Activated CD4-positive, alpha-beta T cell treated with anti-CD3 and anti-CD28 coated beads for 4 hours (primary cell): ENCODE measurements at places on chromosomes 4 and X.

- DNase-seq = no peak
Measured at GRCh38 chr4:96352051-96352517, 512.2 kb downstream of the PDHA2 start.

DNA sequence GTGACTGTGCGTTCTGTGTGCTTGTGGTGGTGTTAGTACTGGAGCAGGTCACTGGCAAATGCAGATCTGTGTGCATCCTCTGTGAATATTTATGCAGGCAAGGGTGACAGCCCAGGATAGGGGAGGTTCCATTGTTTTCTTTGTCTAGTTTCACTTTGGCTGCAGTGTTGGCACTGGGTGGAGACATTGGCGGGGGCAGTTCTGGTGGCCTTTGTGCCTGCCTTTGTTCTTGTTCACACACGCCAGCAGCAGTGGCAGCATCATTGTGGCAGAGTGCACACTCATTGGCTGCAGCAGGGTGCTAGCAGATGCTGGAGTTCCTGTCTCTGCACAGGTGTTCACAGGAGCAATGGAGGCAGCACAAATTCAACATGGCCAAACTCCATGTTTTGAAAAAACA lies 495.3 kb downstream of the UBE2NL start:
- DNase-seq = no peak

GRCh38 chr4:20326460-20326859 lies 74.8 kb downstream of the SLIT2 start:
- no peak for DNase-seq

GRCh38 chr4:113350576-113350975 lies 301.1 kb downstream of the ANK2 start:
- DNase-seq = no peak

DNA sequence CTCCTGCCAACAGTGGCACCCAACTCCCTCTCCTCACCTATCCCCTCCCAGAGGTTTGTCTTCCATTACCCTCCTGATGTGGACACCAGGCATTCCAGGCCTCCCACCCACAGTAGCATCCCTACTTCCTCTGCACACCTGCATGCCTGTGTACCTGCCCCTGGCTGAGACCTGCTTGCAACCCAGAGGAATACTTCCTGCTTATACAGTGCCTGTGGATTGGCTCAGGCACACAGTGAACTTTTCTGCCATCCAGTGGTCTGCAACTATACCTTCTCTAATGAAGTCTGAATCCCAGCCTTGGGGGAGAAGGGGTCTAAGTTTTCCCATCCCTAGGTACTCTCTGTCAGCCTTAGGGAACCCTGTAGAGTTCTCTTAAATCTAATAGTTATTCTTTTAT lies 169.9 kb downstream of the IQCM start:
- DNase-seq = no peak

DNA sequence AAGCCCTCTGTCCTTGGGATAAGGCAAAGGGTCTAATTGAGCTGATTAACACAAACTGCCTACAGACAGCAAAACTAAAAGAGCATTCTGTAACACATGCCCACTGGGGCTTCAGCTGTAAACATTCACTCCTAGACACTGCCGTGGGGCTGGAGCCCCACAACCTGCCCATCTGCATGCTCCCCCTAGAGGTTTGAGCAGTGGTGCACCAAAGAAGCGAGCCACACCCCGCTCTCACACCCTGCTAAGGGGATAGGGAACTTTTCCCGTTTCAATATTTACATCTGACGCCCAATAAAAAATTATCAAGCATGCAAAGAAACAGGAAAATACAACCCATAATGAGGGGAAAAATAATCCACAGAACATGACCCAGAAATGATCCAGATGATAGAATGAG lies 46.9 kb upstream of the HSD17B10 start:
- no peak for DNase-seq

- no peak for DNase-seq
Measured at GRCh38 chr4:57039345-57039744, 60.6 kb downstream of the POLR2B start.

DNA sequence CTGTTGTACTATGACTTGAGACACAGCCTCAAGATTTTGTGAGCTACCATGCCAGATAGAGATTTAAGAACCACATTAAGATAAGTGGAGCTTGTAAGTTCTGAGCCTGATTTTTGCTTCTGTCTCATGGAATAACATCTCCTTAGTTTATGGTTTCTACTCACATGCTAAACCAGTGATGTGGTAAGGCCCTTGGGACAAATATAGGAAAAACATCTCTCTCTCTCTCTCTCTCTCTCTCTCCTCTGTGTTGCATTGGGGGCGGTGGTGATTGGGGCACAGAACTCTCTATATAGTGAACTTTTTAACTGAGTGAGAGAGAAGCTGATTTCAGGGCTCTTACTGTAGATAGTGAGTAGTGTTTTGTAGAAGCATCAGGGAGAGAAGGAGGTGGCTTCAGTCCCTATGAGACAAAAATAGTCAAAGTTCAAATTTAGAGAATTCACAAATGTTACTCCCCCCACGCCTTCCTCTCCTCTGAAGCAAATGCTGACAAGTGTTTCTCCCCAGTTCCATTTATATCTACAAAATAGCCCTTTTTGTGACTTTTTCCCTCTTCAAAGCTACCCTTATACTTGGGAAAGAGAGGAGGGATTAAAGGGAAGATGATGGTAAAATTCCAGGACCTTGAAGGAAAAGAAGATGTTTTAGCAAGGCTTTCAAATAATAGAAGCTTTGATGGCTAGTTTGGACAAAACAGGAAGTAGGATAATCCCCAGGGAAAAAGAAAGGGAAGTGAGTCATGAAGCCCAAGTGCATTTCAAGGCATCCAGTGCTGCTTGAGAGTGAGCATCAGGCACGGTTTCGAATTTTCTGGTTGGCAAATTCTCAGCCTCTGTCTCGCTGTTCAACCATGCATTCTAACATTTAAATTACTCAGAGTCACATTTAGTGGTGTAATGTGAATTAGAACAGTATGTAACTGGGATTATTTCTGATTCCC lies 134.3 kb upstream of the AP1S2 start:
- no peak for DNase-seq

- DNase-seq = no peak
Measured at GRCh38 chr4:88335092-88335665, 43.5 kb upstream of the HERC6 start.

DNA sequence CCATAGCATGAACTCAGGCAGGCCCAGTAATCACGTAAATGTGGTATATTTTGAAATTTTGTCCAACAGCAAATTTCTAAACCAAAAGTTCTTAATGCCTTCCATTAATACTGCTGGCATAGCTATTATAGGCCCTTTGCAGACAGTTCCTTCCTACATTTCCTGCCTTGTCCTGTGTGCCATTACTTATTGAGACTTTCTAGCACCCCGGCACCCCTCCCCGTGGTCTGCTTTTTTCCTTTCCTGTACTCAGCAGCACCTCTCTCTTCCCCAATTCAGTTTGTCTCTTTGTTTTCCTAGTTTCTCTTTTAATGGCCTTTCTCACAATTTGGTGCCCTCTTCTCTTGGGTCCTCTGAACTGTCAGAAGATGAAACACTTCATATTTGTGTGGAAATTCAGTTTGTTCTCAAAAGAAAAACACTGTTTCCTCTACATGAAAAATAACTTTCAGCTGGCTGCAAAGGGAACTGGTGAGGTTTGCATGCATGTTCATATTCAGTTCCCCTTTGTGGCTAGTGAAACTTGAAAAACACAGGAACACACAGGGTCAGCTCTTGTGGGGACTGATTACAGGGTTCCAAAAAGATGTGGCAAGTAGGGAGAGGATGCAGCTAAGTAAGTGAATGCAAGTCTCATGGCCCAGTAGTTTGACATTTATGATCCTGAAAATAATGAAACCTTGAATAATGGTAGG lies 17.1 kb downstream of the GPR34 start:
- DNase-seq = no peak

GRCh38 chr4:124480061-124480460 lies 232.5 kb downstream of the ANKRD50 start:
- DNase-seq = no peak

GRCh38 chr4:183478926-183479325 lies 25.9 kb upstream of the ING2 start:
- no peak for DNase-seq

- DNase-seq = no peak
Measured at GRCh38 chr4:143089291-143089690, 95.4 kb upstream of the USP38 start.

GRCh38 chrX:68146054-68146453 lies 287.2 kb downstream of the OPHN1 start:
- DNase-seq = no peak
